Placental pericyte (primary cell): ENCODE measurements at places on chromosomes 1 and 21. TPM values are rescaled to one million over a fixed set of nuclear protein-coding genes. Genes with fewer than 3 reads are reported as not detected.

Gene HUNK
- total RNA-seq: 0.43 TPM in 1 of 2 replicates, not detected in the other

Gene ENAH
- 68.1 and 122 TPM in 2 replicates for total RNA-seq

Gene AMPD1
- not detected in 2 replicates for total RNA-seq

Gene LIN28A
- total RNA-seq: not detected in 2 replicates

Gene CRP
- not detected in 2 replicates for total RNA-seq

Gene OR10Z1
- not detected in 2 replicates for total RNA-seq
